ENCODE measurements at places on chromosomes 13 and 19. TPM values are rescaled to one million over a fixed set of nuclear protein-coding genes. Genes with fewer than 3 reads are reported as not detected.

The ZNF439 gene
- 2.8 TPM for total RNA-seq

The RAB3D gene
- total RNA-seq: 56.6 TPM

The SPIB gene
- total RNA-seq: not detected

The FBXO17 gene
- total RNA-seq: 12.2 TPM
